Stimulated activated CD8-positive, alpha-beta memory T cell treated with anti-CD3 and anti-CD28 coated beads, Interleukin-15, amount 100 ng/mL, for 48 hours (primary cell): ENCODE measurements at places on chromosomes 13 and 19.

DNA sequence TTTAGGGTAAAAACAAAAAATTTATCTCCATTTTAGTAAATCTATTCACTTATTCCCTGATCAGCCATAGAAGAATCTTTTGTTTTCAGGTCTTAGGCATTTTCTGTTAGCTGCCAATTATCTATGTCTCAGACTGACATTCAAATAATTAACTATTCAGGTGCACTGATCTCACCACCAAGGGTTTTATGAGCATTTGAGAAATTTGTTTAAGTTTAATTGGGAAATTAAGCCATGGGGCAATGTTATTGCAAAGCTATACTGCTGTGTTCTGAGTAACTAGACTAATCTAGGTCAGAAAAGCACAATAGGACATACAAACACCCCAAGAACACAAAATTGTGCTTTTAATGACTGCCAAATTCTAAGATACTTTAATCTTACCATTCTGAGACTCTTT lies 210.7 kb upstream of the EDNRB start:
- DNase-seq, result no peak

GRCh38 chr19:47573071-47574026 lies at the start of gene ZNF541:
ZNF541 (minus strand) TSS chr19:47573148; CDS start chr19:47555856, 17,292 bp downstream.
- peak; percentile 47 for DNase-seq

DNA sequence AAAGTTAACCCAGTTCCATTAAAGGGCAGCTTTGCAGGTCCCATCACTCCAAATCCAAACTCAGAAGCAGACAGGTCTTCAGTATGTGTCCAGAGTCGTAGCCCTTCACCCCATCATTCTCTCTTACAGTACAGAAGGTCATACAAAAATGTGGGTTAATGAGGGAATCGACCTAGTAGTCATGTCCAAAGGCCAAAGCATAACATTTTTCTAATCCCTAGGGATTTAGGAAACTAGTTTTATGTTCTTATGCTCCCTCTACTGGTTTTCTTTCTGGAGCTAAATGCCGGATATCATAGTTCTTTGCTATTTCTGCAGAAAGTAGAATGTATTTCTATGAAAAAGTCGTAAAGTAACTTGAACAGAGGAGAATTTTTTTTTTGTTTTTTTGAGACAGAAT lies 72.2 kb downstream of the DHRS12 start:
- DNase-seq, result no peak

DNA sequence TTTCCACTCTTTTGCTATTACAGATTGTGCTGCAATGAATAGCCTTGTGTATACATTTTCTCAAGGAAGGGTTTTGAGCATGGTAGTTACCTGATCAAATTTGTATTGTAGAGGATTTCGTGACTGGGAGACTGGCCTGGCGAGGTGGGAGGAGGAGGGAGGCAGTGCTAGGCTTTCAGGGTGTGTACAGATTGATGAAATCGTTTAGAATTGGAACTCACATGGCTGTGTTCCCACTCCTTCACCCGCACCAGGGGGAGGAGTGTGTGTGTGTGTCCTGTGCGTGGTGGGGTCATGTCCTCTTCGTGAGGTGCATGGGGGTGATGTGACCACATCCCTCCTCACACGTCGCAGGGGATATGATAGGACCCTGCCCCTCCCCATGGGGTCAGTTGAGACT lies 8.3 kb downstream of the PGLYRP1 start:
- DNase-seq, result no peak

DNA sequence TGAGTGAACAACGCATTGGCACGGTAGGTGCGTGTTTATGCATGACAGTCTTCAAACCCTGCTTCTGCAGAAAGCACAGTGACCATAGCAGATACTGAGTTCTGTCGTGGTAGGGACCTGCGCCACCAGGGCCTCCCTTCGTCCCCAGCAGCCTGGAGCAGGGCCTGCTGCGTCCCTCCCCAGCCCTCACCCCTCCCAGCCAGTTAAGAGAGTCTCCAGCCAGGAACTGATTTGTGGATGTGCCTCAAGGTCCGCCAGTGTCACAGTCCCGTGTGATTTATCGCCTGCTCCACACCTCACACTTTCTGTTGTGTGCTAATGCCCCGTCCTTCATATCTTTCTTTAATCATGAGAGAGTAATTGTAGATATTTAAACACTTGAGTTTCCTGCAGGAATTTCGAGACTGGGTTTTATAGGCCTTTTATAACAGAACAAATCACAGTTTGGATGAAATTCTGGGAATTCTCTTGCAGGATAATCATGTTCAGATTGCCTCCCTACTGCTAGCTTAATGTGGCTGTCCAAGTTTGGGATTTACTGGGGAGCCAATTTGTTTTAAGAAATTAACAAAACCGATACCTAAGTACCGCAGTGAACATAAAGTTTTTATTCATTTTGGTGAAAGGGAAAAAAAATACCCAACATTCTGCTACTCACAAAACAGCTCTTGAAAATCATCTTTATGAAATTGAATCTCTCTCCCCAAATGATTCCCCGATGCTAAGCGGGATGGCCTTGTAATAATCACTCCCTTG lies 438.6 kb downstream of the TSHZ3 start:
- DNase-seq, result no peak

DNA sequence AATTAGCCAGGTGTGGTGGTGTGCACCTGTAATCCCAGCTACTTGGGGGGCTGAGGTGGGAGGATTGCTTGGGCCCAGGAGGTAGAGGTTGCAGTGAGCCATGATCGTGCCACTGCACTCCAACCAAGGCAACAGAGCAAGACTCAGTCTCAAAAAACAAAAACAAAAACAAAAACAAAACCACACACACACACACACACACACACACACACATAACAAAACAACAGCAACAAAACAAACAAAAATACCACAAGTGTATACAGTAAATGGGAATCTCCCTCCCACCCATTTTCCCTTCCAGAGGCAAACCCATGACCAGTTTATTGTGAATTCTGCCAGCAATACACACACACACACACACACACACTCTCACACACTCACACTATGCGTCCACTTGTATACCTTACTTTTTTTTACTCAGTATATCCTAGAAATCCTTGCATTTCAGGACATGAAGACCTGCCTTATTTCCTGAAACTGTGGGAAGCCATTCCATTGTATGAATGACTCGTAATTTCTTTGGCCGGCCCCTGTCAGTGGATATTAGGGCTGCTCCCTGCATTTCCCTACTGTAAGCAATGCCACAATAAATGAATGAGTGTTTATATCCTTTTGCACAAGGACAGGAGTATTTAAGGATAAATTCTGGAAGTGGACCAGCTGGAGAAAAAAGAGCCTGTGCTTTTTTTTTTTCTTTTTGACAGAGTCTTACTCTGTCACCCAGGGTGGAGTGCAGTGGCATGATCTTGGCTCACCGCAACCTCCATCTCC lies 6.9 kb upstream of the PLEKHF1 start:
- no peak for DNase-seq

DNA sequence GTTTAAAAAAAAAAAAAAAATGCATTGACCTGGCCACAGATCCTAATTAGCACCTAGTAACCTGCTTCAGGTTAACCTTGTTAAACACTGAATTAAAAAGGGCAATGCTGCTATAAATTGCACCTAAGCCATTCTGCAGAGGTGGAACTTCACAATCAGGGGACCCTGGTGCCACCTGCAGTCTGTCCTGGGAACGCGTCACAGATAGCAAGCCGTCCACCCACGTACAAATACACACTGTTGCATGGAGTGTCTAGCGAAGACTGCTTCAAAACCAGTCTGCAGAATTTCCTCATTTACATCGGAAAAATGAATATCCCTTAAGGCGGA lies 169.3 kb downstream of the COL4A1 start:
- no peak for DNase-seq

DNA sequence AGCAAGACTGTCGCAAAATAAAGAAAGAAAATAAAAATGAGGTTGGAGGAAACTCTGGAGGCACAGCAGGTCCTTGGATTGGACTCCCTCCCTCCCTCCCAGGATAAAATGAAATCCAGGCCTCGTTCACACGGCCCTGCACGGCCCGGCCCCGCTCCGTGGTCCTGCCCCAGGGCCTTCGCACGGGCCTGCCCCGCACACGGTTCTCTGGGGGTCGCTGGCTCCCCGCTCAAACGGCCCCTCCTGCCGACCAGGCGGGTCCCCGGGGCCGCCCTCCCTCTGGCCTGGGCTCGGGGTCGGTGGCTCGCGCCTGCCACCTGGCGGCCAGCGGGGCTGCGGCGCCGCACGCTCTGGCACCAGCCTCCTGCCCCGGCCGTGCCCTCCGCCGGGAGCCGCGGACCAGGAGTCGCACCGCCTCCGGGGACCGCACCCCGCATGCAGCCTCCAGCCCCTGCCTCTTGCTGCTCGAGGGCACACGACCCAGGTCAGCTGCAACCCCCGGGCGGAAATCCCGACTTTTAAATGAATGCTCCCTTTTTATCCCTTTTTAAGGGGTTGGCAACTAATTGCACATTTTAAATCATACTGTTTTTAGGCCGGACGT lies 1.5 kb upstream of the WDR18 start:
- peak; percentile 59 for DNase-seq

- DNase-seq, result no peak
Observed at GRCh38 chr19:29003641-29004409, 209.1 kb downstream of the UQCRFS1 start.

GRCh38 chr19:29663861-29664752 lies 1.2 kb upstream of the PLEKHF1 start:
- no peak for DNase-seq

GRCh38 chr19:5711713-5712161 lies 8.2 kb downstream of the LONP1 start:
- DNase-seq, result no peak
